ENCODE measurements at places on chromosomes 6 and 20.

GRCh38 chr20:4585104-4585753 is 136.5 kb upstream of the PRND start:
- no peak for DNase-seq

GRCh38 chr20:13245250-13245723 is 24.2 kb downstream of the ISM1 start:
- no peak for DNase-seq

DNA sequence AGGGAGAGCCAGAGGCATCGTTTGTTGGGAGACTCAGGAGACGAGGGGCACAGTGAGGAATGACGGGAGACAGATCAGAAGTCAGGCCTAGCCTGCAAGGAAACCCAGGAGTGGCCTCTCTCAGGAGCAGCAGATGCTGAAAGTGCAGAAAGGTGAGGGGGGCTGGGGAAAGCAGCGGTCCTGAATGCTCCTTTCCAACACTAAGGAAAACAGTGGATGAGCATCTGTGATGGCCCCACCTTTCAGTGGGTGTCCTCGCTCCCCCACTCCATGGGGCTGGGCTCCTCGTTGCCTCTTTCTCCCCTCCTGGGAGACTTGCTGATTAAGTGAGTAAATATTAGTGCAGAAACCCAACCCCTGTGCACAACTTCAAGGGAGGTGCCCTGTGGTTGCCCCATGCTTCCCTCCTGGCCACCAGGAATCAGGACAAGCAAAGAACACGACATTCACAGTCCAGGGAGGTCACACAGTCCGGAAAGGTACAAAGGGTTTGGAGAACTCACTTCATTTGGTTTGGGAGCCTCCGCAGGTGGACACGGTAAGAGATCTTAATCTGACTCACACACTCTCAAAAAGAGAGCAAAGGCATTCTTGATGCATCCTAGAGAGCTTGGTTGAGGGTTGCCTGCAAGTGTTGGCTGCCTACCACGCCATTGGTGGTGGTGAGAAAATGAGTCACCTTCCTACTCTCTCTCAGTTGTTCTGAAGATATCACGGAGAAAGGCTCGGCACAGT is 9.7 kb upstream of the BPIFB1 start:
- no peak for DNase-seq

DNA sequence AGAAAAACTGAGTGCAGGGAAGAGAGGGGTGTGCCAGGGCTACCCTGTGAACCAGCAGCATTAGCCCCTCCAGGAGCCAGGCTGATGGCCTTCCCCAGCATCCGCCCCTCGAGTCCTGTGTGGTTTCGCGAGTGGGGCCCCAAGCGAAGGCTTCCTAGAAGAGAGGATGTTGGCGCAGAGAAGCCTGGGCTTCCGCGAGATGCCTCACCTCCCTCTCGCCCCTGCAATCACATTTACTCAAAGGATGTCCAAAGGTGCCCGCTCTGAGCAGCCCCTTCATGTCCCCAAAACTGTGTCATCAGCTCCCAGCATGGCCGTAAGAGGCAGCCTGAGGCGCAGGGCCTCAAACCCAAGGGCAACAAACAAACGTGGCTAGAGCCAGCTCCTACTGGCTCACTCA is 111.7 kb downstream of the PREX1 start:
- DNase-seq: no peak
